ENCODE measurements at places on chromosomes 13 and 19.

- DNase-seq: no peak
Observed at GRCh38 chr13:21742096-21742495, 71.2 kb downstream of the FGF9 start.

GRCh38 chr13:43686557-43686956 lies 100.2 kb downstream of the ENOX1 start:
- no peak for DNase-seq

DNA sequence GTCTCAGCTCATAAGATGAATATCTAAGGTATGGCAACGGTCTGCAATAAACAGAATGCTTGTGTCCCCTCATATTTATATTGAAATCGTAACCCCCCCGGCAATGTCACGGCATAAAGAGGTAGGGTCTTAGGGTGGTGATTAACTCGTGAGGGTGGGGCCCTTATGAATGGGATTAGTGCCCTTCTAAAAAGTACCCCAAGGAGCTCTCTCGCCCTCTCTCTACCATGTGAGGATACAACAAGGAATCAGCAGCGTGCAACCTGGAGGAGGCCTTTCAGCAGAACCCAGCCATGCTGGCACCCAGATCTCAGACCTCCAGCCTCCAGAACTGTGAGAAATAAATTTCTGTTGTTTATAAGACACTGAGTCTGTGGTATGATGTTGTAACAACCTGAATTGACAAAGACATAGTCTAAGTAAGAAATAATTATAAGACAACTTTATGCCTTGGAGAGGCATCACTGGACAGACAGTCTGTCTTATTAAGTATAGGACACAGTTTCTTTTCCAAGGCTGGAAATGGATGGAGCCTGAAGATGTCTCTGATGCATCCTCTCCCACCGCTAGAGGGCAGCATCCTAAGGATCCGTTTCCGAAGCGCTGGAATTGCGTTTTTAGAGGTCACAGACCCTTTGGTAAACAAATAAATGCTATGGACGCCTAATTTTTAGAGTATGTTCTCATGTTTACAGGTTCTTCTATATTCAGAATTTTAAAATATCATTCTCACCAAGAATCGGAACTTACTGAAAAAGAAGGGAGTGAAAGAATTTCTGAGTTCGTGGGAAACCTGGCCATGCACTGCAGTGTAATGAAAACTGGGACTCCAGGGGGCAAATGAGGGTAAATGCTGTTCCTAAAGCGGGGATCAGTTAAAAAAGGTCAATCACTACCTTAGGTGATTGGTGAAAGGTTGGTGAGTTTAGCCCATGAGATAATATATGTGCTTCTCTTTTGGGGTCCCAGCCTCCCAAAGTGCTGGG lies 13.3 kb upstream of the LEUTX start:
- no peak for DNase-seq

DNA sequence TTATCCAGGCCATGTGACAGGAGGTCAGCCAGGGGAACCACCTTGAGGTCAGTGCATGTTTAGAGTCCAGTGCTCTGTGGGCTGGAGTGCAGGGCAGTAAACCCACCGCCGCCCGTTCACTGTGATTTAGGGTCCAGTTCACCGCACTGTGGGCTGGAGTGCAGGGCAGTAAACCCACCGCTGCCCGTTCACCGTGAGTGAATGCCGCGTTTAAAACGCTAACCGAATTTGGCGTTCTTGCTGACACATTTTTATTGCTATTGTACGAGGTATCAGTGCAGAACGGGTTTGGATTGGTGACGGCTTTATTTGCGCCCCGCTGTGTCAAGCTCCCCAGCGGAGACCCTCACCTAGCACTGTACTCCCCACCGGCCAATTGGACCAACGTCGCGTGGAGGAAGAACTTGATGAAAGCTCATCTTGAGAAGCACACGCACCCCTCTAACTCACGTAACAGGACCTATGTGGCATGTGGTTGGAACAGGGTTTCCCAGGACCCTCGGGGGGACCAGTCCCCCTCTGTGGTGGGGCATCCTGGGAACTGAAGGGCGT lies 27.9 kb downstream of the C13orf46 start:
- no peak for DNase-seq

GRCh38 chr13:110978390-110978789 lies 63.5 kb upstream of the ANKRD10 start:
- DNase-seq: no peak

DNA sequence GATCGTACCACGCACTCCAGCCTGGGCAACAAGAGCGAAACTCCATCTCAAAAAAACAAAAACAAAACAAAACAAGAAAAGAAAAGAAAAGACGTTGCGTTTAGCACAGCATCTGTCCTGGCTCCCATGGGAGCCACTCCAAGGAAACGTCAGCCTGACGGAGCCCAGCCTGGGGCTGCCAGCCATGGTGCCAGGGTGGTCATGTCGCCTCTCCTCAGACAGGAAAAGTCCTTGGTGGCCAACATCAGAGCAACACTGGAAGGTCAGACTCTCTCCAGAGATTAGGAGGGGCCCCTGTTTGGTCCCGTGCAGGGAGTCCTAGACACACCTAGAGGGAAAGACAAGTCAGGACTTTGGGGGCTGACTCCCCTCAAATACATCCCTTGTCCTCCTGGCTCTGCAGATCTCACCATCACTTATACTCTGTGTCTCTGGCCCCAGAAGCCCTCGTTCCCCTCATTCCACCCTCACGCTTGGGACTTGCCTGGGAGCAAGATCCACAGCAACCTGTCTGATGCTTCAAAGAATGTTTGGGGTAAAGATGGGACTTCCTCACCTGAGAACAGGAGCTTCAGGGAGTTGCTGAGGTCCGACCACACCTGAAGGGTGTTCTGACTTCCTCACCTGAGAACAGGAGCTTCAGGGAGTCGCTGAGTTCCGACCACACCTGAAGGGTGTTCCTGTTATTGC lies 9.3 kb downstream of the LILRA4 start:
- no peak for DNase-seq

DNA sequence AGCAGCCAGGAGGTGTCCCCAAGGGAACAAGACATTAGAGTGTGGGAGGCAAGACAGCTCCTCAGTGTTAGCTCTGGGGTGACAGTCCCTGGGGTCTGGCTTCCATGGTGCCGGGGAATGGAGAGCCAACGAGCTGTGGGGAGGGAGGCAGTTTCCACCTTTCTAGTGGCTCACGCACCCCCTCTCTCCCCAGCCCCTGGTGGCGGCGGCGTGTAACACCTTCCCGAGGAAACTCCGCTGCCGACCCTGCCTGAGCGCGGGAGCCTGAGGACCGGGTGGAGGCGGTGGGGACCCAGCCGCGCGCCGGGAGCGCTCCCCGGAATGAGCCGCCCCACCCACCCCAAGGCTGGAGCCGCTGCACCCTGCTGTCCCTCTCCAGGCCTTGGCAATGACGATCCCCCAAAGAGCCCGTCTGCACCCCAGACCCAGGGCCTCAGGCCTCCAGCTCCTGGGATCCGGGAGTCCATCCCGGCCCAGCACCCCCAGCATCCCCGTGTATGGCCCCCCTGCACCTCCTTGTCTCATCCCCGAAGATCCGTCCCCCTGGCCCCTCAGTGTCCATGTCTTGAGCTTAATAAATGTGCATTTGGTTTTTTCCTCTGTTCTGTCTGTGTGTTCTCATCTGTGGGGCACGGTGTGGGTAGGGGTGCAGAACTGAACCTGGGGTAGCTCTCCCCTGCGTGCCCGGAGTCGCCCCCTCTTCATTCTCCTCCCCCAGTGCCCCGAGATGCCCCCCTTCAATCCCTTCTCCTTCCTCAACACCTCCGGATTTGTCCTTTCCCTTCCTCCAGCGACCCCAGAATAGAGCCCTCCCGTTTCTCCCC lies 622 bp upstream of the FXYD5 start:
- no peak for DNase-seq

- DNase-seq: no peak
Observed at GRCh38 chr19:29781386-29782259, 30.2 kb upstream of the CCNE1 start.

Data from SK-N-MC (cell line).